Fibroblast of villous mesenchyme (primary cell): ENCODE measurements at places on chromosomes 16 and 17. TPM values are rescaled to one million over a fixed set of nuclear protein-coding genes. Genes with fewer than 3 reads are reported as not detected.

DNA sequence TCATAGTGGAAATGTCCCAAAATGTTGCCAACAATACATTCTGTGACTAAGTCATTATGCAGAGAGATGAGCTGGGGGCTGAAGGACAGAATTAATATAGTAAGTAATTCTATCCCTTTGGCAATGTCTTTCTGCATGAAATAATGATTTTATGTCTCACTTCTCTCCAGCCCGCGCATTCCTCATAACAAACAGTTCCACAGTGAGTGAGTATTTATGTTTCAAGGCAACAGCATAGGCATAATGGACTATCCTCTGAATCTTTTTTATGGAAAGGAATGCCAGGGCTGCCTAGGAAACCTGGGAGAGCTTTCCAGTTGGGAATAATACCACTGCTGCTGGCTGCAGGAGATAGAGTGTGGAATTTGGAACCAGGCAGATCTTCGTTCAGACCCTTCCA, 477.7 kb downstream of the HS3ST4 start:
- no peak for DNase-seq

DNA sequence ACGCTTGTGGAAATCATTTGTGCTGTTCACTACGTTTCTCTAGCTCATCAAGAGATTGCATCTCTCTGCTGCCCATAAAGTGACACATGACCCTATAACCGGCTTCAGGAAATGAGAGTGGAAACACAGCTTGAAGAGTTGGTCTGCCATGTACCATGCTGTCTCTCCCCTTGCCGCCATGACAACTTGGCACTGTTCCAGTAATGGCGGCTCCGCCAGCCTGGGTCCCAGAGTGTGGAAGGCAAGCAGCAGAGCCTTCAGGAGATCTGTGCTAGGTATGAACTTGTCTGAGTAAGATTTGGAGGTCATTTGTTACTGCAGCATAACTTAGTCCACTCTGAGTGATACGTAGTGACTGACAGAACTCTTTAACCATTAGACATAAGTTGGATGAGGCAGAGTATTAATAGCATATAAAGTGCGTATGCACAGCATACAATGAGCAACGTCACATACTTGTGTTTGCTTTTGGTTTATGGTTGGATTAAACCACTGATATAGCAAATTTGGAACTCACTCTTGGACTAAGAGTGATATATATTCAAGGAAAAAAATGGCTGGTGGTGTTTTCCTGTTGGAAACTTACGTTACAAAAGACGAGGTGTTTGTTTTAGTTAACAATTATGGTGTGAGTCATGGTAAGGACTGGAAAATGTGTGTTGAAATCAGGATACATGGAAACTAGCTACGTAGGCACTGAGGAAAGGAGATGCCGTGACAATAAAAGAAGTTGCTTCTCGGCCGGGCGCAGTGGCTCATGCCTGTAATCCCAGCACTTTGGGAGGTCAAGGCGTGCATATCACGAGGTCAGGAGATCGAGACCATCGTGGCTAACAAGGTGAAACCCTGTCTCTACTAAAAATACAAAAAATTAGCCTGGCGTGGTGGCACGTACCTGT, 24.4 kb upstream of the PMP22 start:
- peak; percentile 85 for DNase-seq

The HSPB9 gene
- total RNA-seq = not detected in 2 replicates

GRCh38 chr17:27915709-27916108, 22.5 kb upstream of the LYRM9 start:
- DNase-seq = no peak

- no peak for DNase-seq
Measured at GRCh38 chr16:67936880-67937605, 393 bp upstream of the PSMB10 start.

- DNase-seq = peak; percentile 70
Measured at GRCh38 chr17:32783602-32784001, 93.3 kb downstream of the MYO1D start.

The RAB37 gene
- total RNA-seq = 0.32 TPM in 1 of 2 replicates, not detected in the other

The TEKT1 gene
- total RNA-seq = not detected in 2 replicates

DNA sequence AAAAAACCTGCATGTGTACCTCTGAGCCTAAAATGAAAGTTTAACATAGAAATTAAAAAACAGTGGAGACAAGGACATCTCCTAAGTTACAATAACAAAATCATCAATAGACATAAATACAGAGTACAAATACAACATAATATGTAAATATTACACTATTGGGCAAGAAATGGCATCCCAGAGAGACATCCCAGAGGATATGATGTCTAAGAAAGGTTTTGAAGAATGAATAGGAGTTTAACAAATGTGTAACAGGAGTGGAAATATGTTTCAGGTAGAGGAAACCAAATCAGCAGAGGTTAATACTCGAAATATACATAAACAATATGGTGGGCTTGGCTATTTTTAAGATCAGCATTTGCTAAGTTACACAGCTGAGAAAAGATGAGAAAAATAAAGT, 447.7 kb upstream of the MAF start:
- DNase-seq = no peak

DNA sequence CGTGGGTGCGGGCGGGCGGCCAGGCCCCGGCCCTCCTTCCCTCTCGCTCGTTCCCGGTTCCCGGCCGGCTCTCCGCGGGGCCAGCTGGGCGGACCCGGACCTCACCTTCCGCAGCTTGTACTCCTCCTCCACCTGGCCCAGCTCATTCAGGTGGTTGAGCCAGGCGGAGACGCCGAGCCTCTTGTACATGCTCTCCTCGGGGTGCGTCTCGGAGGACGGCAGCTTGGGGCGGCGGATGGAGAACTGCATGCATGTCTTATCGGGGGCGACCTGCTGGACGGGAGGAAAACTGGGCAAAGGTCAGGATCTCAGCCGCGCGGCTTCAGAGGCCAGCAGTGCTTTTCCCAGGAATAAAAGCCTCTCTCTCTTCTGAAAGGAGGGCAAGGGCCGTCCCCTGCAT, 85.4 kb downstream of the TBC1D16 start:
- no peak for DNase-seq

The ELAC2 gene
- total RNA-seq = 51.5 and 63.9 TPM in 2 replicates

The HIC1 gene
- 81.6 and 102 TPM in 2 replicates for total RNA-seq

GRCh38 chr16:77383606-77384187, 51.1 kb downstream of the ADAMTS18 start:
- no peak for DNase-seq

- no peak for DNase-seq
Measured at GRCh38 chr17:77492446-77493237, 351.9 kb downstream of the SEC14L1 start.

The USP43 gene
- total RNA-seq = not detected in 2 replicates

The ZNF597 gene
- 3.2 and 5.2 TPM in 2 replicates for total RNA-seq

DNA sequence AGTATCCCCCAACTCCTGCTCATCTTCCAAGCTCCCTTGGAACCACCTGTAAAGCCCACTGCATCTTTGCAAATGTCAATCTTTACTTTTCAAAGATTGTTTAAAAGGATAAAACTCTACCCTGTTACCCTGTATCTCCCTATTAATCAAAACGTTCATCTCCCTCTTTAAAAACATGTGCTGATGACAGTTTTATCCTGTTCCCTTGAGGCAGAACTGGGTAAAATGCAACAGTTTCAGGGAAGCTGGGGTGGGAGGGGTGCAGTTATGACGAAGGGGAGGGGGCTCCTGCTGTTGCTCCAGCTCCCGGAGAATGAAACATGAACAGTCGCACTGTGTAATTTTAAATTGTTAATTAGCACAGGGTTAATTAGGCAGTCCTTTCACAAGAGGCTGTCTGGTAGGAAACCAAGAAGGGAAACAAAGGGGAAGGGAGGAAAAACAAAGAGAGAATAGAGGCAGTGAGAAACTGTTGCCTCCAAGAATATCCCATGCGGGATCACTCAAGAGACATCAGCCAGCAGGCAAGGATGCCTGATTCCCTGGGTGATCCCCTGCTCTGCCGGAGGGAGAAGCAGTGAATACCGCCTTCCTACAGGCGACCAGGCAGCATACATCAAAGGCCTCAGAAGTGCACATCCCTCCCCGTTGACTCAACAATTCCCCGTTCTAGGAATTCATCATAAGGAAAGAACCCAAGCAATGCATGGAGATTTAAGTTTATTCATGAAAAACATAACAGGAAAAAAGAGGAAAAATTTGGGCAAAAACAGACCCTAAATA, 84.2 kb downstream of the ZFHX3 start:
- no peak for DNase-seq

The GNGT2 gene
- 0.32 TPM in 1 of 2 replicates, not detected in the other for total RNA-seq

The EFCAB13 gene
- total RNA-seq = 3.9 and 7.7 TPM in 2 replicates

DNA sequence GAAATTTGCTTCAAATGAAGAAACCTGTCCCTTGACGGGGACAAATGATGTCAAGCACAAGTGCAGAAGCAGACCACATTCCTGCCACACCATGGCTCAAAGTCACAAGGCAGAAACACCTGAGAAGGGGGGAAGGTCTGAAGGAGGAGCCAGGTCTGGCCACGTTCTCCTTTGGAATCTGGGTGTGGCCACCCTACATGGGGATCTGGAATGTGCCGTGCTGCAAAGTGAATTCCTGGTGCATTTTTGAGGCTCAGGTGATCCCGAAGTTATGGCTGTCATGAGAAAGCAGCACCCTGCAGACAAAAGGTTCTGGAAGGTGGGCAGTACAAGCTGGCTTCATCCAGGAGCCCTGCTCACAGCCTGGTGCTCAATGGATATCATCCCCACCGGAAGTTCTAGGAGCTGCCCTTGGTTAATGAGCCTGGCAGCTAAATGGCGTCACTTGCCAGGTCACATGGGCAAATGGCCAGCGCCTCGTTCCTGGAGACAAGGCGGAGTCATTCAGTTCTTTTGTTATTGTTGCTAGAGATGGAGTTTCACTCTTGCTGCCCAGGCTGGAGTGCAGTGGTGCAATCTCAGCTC, 20.1 kb upstream of the ADCY9 start:
- DNase-seq = no peak

The UNC45B gene
- total RNA-seq = not detected in 2 replicates

The ACSM5 gene
- total RNA-seq = under 0.01 TPM in 1 of 2 replicates, not detected in the other

GRCh38 chr17:80812362-80813088, 179.1 kb upstream of the CHMP6 start:
- no peak for DNase-seq

- DNase-seq = no peak
Measured at GRCh38 chr17:34012709-34013375, 242.2 kb upstream of the CCL2 start.

DNA sequence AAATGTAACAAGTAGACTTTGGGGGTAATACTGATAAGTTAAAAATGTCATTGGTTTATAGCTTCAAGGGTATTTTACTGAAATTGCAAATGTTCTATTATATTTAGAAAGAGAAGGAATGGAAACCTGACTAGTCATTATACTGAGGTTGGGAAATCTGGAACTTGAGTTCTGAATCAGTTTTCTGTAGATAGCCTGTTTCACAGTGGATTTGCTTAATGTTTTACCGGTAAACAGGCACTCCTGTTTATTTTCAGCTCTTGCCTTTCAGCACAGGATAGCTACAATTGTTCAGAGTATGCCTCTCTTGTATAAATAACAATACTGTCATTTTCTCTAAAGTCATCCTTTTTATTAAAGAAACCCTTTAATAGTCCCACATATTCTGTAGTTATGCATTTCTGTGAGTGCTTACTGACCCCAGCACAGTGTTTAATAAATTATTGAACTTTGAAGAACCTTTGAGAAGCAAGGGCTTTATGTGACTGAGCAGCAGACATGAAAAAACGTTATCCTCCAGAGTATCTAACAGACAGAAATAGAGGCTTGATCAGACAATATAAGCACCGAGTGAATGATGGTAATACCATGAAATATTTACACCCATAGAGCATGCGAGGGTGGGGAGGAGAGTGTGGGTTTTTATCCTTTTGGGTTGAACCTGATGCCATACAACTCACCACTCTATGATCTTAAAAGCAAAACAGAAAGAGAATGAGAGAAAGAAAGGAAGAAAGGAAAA, 58.2 kb downstream of the FTO start:
- DNase-seq = no peak

The GPR139 gene
- not detected in 2 replicates for total RNA-seq
